Stimulated activated CD4-positive, alpha-beta T cell treated with anti-CD3 and anti-CD28 coated beads, Interleukin-1b, Interleukin-23, amount 100 ng/mL, for 4 hours (primary cell): ENCODE measurements at places on chromosomes 1 and 21.

- DNase-seq = no peak
These were observed 2.1 kb downstream of the KDM5B start for GRCh38 chr1:202805886-202806844.

GRCh38 chr1:7366955-7367665 is 404.0 kb upstream of the VAMP3 start:
- DNase-seq = no peak

DNA sequence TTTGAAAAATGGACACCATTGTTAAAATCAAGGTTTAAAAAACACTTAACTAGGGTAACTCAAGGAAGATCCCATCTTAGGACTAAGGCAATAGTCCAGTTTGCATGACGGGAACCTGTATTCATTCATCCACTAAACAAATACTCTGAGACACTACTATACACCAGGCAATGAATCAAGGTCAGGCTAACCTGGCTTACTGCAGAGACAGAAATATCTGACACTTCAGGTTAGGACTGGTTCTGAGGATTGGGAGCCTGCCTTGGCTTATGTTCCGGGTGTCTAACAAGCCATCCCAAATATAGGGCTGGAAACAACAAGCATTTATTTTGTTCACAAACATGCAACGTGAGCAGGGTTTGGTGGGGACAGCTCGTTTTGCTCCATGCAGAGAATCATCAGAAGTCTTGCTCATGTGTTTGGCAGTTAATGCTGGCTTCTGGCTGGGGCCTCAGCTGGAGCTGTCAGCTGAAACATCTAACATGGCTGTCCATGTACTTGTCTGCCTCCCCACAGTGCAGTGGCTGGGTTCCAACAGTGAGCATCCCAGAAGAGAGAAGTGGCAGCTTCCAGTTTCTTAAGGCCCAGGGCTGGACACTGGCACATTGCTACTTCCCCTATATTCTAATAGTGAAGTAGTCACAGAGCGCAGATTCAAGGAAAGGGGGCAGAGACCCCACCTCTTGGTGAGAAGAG is 37.0 kb upstream of the CAMK1G start:
- no peak for DNase-seq

- no peak for DNase-seq
These were observed 407.4 kb downstream of the NTNG1 start for GRCh38 chr1:107548276-107548675.

GRCh38 chr1:165659581-165659895 is 28.5 kb downstream of the MGST3 start:
- DNase-seq = no peak

DNA sequence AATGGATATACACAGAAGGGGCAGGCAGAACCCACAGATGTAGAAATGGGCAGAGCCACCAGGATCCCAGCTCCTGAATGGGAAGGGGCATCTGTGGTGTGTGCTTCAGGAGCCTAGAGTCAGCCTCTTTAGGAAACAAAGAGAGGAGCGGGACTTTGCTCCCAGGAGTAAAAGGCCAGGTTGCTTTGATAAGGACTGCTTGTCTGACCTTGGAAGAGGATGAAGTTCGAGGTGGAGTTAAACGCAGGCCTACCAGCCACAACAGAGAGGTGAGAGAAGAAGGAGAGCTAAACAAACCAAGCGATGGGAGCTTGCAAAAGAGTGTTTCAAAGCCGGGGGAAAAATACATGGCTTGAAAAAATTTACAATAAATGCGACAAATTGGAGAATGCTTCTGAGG is 49.9 kb upstream of the TMPRSS2 start:
- no peak for DNase-seq

- DNase-seq = no peak
These were observed 10.4 kb upstream of the FOXE3 start for GRCh38 chr1:47405697-47406096.

DNA sequence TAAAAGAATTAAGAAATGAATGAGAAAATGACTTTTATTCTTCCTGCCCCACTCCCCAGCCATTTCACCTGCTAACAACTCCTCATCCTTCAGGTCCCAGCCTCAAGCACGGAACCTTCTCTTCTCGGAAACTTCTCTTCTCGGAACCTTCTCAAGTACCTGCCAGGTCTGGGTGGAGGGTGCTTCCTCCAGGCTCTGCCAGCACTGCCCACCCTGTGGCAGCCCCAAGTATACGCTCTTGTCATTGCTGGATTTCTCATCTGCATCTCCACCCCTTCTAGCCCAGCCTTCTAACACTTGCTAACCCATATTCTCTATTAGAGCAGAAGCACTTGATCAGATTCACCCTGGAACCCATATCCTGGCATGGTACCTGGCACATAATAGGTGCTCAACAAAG is 3.9 kb upstream of the IFFO2 start:
- no peak for DNase-seq

- no peak for DNase-seq
These were observed 2.7 kb upstream of the S100A11 start for GRCh38 chr1:152039461-152039860.

DNA sequence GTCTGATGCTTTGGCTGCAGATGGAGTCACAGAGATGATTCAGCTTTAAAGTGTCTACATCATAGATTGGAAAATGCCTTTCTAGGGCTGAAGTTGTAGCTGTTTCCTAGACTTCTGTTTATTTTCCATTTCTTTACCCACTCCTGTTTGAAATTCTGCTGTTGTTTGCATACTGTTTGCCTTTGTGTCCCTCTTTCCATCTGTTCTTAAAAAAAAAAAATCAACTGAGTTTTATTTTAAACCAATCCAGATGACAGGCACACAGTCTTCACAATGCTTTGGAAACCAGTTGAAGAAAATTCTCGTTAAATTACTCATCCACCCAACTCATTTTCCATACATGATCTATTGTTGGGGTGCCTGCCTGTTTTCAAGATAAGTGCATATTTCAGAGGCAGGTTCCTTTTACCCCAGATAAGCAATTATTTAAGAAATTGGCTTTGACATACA is 245.9 kb downstream of the DISC1 start:
- DNase-seq = no peak

DNA sequence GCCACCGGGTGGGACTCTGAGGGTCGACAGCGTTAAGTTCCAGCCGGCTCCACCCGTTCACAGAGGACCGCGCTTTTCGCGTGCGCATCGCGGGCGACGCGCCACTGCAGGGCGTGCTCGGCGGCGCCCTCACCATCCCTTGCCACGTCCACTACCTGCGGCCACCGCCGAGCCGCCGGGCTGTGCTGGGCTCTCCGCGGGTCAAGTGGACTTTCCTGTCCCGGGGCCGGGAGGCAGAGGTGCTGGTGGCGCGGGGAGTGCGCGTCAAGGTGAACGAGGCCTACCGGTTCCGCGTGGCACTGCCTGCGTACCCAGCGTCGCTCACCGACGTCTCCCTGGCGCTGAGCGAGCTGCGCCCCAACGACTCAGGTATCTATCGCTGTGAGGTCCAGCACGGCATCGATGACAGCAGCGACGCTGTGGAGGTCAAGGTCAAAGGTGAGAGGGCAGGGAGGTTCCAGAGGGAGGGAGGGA is 4.9 kb downstream of the BCAN start:
- no peak for DNase-seq

DNA sequence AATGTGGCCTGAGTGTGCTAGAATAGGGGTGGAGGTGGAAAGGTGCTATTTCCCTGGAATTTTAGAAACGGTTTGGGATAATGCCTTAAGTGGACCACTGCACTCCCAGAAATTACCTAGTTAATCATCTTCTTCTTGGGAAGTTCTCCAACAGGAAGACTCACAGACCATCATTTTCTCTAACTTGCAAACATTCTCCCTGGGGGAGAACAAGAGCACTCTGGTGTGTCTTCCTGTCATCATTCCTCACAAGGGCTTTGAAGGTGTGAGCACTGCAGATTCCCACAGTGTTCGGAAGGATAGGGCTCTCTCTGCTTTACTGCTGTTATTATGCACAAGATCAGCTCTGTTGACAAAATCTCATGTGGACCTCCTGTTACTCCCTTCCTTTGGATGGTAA is 54.9 kb upstream of the TSPAN2 start:
- DNase-seq = no peak

GRCh38 chr1:95073446-95073845 is 695 bp upstream of the ALG14 start:
- DNase-seq = no peak

DNA sequence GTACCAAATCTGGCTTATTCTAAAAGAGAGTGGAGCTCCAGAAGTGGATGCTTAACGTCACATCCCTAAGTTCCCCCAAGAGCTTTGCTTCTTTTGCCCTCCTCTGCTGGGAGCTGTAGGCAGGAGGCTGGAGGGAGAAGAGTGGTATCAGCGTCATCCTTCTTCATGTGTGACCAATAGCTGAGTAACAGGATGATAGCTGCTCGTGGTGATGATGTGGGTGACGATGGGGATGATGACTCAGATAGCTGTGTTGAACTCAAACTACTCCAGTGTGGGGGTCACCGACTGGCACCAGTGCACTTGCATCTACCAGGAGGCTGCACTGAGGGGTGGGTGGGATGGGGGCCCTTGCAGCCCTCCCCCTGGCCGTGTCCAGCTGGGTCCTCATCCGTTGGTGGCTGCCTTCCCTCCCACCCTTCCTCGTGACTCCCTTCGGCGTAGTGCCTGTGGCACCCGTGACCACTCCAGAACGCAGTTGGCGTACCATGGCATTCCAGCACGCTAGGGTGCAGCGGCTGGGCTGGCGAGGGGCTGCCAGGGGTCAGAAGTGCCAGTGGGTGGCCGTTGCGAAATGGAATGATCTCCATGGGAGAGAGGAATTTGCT is 1.1 kb downstream of the IGFN1 start:
- DNase-seq = peak; percentile 7

GRCh38 chr1:1407636-1408318 is 684 bp upstream of the MRPL20 start:
- no peak for DNase-seq

DNA sequence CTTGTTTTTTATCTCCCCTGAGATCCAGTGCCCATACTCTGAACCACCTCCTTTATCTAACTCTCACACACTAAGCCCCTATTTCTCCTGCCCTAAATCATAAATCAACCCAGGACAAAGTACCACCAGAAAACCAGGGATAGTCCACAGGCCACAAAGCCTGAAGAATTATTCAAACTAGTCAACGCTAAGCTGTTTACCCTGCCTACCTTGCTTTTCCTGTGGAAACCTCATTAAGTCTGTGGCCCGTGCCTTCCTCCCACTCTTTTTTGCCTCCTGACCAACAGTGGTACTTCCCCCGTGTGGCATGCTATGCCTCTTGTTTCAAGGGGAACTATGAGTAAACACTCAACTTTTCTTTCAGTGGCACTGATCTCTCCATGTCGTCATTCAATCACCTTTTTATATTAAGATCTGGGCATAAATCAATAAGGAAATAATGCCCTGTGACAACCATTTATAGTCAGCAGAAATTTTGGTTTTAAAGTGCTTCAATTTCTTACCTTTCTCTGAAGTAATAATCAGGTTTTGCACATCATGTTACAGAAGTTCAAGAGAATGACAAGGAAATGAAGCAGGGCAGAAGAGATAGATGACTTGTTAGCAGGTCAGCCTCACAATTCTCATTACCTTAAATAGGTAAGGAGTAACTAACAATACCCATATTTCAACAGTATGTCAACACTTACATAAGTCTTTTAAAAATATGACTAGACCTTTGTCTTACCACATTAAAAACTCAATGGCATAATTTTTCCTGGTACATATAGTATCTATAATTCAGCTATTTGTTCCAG is 32.1 kb downstream of the EYA3 start:
- DNase-seq = peak; percentile 21

- no peak for DNase-seq
These were observed 56.5 kb downstream of the LAMC2 start for GRCh38 chr1:183242556-183242955.

DNA sequence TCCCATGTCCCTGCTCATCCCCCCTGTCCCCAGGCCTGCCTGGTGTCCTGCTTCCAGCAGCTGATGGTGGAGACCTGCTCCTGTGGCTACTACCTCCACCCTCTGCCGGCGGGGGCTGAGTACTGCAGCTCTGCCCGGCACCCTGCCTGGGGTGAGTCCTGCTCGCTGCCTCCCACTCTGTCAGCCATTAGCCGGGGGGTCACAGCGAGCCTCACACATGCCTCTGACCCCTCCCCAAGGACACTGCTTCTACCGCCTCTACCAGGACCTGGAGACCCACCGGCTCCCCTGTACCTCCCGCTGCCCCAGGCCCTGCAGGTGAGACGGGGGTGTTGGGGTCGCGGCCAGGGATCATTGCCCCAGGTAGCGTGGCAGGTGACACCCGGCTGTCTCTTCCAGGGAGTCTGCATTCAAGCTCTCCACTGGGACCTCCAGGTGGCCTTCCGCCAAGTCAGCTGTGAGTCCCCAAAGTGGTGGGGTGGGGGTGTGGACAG is 10.0 kb downstream of the SCNN1D start:
- DNase-seq = peak; percentile 46

DNA sequence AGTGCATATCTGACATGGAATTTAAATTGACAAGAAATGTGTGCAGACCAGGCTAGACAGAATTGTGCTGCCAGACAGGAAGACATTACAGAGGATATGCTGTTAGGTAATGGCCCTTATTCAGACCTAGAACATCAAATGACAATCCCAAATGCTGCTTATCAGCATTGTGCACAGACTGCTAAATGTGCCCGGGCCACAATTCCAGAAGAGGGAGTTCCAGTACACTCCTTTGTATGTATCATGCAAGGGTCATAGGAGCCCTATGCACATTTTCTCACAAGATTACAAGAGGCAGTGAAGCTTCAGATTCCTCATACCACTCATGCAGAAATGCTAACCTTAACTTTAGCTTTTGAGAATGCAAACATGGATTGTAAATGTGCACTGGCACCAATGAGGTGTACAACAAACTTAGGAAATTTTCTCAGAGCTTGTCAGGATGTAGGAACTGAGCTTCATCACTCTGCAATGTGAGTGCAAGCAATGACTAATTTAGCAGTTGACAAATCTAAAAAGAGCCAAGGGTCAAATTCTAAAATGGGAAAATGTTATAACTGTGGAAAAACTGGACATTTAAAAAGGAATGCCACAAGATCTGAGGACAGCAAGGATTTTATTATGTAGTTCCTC is 273.5 kb downstream of the COL11A1 start:
- DNase-seq = no peak

DNA sequence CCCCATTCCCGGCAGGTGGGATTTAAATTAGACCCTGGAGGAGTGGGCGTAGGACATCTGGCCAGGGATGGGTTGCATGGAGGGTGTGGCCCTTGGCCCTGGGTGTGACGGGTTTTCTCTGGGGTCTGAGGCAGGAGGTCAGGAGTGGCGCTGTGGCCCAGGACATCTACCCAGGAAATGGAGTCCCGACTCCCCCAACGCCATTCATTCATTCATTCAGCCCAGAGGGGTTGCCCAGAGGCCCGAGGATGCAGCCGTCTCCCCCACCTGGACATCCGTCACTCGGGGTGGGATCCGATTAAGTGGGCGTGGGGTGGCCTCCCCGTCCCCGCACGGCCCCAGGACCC is 663 bp downstream of the ATP13A2 start:
- no peak for DNase-seq

- no peak for DNase-seq
These were observed 124.0 kb downstream of the SYT2 start for GRCh38 chr1:202586018-202586821.

- no peak for DNase-seq
These were observed 105.0 kb downstream of the SIM2 start for GRCh38 chr21:36803816-36804439.
